ENCODE measurements at places on chromosomes 12 and 14.

DNA sequence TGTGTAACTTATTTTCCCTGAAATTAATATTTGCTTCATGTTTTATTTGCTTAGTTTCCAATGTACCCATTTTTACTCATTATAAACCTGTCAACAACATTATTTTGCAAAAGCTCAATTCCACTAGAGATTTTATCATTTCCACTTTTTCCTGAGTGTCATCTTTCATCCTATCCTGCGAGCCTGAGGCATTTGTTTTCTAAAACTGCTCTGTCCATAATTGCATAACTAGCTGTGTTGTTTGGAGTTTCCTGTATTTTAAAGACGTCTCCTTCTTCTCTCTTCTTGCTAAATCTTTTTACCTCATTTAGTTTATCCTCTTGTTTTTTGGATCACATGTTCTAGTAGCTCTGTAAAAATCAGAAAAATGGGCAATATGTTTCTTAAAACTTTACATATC lies 332.7 kb upstream of the NOVA1 start:
- no peak for DNase-seq

DNA sequence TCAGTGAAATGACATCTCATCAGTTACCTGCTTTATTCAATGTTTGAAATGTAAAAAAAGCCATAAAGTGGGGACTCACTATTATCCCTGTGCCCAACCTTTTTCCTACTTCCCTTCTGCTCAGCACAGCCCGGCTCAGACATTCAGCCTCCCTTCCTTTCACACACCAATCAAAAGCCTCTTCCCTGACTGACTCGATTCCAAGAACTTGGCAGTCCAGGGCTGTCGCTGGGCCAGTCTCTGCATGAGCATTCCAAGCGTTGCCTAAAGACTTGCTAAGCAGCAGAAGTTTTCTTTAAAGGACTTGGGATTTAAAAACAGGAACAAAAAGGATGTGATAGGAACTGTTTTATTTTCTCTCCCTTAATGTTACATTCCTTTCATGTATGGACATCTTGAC lies 22.7 kb downstream of the ITPR2 start:
- no peak for DNase-seq

DNA sequence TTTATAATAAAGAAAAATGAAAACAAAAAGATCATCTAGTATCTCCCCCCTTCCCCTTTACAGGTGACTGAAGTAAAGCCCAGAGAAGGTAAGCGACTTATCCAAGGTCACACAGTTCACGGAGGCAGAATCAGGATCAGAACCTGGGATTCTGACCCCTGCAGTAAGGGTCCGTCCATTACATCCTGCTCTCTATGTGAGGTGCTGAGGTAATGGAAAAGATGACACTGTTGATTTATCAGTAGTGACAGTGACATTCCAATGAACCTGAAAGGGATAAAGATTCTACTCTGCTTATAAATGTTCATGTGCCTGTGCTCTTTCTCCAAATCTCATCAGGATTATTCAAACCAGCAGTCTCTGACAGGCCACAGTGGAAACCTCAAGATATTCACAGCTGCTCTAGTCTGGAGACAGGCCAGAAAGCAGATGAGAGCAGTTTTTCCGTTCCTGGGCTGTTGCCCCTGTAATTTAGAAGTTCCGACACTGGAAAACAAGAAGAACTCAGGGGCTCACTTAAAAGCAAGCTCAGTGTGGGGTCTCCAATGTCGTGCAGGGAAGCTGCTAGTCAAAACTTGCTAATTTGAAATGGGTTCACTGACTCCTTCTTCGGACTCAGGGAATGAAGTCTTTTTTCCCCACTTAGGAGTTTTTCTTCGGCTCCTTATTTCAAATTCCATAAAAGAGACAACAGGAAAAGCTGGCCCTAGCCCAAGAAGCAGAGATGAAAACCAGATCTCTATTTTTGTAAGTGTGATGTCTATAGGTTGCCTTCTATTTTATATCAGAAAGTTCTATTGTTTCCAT lies 131.8 kb upstream of the EEA1 start:
- DNase-seq, result no peak

- no peak for DNase-seq
Observed at GRCh38 chr14:65239143-65239937, 137.0 kb upstream of the MAX start.

DNA sequence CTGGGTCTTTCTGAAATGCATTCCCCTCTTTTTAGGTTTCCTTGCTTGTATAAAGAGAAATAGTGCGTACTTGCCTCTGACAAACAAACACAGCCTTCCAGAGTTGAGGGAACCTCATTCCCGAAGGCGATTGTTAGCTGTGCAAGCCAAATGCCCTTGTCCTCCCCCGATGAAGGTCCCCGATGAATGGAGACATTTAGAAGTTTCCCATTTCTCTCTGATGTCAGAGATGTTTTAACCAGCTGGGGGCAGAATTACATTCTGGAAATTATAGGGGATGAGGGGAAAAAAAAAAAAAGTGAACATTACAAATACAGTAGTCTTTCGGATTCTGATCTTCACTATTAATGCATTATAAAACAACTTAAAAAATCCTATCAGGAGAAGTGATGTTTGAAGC lies 366.8 kb downstream of the VRK1 start:
- DNase-seq, result no peak

- DNase-seq, result no peak
Observed at GRCh38 chr14:100900837-100901390, 2.6 kb downstream of the RTL1 start.

- DNase-seq, result no peak
Observed at GRCh38 chr14:24695265-24696241, 61.6 kb upstream of the GZMB start.

GRCh38 chr12:122227341-122227740 lies 1.5 kb upstream of the DIABLO start:
- DNase-seq, result no peak

DNA sequence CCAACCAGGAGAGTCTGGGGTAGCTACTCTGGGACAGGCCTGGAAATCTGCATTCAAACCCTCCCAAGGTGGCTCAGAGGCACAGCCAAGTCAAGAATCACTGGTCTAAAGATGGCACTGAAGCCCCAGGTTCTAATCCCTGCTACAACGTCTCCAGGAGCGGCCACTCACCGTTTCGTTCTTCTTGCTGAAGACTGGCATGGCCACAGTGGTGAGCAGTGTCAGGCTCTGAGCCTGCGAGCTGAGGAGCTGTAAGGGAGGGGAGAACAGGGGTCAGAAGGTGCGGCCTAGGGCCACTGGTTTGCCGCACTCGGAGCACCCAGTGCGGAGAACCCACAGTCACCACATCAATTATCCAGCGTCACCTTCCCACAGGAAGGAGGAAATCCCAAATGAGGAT lies 38.8 kb downstream of the CACNA2D4 start:
- DNase-seq, result no peak

DNA sequence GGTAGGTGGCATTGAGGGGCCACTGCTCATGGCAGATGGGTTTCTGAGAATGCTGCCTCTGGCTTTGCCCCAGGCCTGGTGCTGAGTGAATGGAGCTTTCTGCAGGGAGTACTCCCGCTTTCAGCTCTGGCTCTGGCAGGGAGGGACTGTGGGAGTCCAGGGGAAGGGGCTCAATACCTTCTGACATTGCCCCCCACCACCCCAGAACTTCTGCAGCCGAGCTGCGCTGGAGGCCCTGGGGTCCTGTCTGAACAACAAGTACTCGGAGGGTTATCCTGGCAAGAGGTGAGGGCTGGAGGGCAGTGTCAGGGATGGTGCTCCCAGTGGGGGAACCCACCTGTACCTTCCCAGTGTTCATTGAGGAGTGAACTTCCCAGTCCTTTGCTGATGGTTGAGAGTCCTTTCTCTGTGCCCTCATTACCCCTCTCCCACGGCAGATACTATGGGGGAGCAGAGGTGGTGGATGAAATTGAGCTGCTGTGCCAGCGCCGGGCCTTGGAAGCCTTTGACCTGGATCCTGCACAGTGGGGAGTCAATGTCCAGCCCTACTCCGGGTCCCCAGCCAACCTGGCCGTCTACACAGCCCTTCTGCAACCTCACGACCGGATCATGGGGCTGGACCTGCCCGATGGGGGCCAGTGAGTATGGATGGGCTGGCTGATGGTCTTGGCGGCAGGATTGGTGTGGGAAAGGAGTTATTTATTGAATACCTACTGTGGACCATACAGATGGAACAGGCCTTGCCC lies 1.9 kb downstream of the SHMT2 start:
- no peak for DNase-seq

DNA sequence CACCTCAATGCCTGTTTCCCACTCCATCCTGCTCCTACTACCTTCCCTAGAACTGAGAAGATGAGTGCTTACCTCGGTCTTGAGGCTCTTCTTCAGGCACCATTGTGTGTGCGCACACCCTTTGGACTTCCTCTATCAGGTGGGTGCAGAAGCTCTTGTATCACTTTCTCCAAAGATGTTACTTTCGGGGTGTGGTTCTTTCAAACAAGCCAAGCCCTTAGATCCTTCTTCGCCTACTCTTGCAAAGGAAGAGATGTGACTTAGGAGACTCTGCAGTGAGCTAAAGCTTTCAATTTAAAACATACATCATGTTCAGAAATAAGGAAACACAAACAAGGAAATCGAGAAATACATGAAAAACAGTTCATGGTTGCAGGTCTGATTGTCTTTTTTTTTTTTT lies at the start of gene CLEC4C:
CLEC4C (minus strand) TSS at position 130 of the 400 bp plus-strand sequence; CDS start at position 103, 27 bp downstream.
- DNase-seq, result no peak

- DNase-seq, result no peak
Observed at GRCh38 chr14:58656671-58657411, 19.1 kb downstream of the DACT1 start.

GRCh38 chr12:48043771-48044170 lies 39.5 kb upstream of the COL2A1 start:
- no peak for DNase-seq

- DNase-seq, result no peak
Observed at GRCh38 chr12:77938301-77938700, 107.6 kb downstream of the NAV3 start.

- DNase-seq, result no peak
Observed at GRCh38 chr12:104557488-104558195, 100.9 kb downstream of the CHST11 start.

GRCh38 chr12:124294780-124295341 lies at the start of gene RFLNA:
Gene RFLNA, plus strand, starts transcription at chr12:124295093. Its CDS starts 337 bp downstream, at chr12:124295430.
- no peak for DNase-seq

DNA sequence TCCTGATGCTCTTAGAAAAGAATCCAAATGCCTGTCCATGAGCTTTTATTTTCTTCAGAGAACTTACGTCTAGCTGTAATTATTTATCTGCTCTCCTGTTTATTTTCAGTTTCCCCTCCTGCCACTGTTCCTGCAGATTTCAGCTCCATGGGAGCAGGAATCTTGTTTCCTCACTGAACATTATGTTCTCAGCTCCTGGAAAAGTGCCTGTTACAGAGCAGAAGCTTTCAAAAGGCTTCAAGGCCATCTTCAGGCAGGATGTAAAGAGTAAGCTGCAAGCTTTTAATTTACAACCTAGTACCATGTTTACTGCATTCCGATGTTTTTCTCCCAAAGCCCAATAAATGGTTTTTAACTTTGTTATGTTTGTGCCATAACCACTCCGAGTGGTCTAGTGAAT lies 98.4 kb upstream of the BTG1 start:
- DNase-seq, result no peak

- DNase-seq, result no peak
Observed at GRCh38 chr12:103948746-103949406, 16.8 kb upstream of the TDG start.

DNA sequence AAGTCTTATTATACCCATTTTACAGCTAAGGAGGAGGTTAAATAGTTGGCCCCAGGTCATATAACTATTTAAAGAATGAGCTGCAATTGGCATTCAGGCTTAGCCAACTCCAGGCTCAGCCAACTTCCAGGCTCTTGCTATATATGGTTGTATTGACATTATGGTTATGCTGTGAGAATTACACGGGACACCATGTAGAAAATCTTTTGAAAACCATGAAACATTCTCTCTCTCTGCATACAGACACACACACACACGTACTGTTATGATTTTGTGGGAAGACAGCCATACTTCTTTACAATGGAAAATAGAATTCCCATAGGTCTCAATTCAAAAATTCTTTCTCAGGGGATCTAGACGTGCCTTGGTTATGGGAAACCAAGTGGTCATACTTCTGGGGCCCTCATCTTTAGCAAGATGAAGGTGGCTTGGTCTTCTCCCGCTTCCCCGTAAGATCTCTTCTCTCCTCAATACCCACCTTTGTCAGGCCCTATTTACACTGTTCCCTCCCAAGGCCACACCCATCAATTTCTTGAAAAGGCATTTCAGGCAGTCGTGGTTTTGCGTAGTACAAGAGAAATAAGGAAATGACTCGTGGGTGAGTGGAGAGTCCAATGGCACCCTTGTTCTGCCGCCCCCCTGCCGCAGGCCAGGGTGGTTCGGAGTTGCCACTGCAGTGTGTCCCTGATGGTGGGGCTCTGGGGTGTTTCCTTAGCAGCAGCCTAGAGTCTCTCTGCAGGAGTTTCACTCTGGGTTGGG lies 10.0 kb upstream of the GPRC5A start:
- no peak for DNase-seq

DNA sequence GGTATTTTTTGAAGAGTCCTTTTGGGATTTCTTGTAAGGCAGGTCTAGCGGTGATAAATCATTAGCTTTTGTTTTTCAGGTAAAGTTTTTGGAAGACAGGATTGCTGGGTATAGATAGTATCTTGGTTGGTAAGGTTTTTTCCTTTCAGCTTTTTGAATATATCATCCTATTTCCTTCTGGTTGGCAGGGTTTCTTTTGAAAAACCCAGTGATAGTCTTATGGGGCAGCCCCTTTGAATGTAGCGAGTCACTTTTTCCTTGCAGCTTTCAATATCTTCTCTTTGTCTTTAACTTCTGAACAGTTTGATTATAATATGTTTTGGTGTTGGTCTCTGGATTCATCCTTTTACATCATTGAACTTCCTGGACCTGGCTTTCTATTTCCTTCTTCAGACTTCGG lies 20.2 kb downstream of the TMX1 start:
- no peak for DNase-seq

- DNase-seq, result no peak
Observed at GRCh38 chr12:101759396-101760047, 20.3 kb upstream of the SYCP3 start.

GRCh38 chr12:78119351-78119918 lies 288.7 kb downstream of the NAV3 start:
- no peak for DNase-seq

- DNase-seq, result no peak
Observed at GRCh38 chr12:109877504-109878246, 2.7 kb downstream of the GLTP start.

DNA sequence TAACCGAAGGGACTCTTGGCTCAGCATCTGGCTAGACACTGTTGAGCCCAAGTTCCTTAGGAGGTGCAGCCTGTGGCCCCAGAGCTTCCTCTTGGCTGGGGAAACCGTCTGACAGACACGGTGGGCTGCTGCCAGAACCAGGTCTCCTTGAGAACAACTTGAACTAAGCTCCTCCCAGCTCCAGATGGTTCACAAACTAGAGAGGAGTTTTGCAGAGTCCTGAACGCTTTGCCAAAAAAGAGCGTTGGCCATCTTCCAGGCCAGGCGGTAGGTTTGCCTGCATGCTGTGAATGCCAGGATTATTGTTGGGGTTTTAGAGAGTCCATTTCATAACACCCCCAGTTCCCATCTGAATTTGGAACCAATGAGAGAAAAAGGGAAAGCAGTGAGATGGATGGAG lies 399.8 kb downstream of the RGS6 start:
- no peak for DNase-seq
